ENCODE measurements at places on chromosomes 1 and 21.

DNA sequence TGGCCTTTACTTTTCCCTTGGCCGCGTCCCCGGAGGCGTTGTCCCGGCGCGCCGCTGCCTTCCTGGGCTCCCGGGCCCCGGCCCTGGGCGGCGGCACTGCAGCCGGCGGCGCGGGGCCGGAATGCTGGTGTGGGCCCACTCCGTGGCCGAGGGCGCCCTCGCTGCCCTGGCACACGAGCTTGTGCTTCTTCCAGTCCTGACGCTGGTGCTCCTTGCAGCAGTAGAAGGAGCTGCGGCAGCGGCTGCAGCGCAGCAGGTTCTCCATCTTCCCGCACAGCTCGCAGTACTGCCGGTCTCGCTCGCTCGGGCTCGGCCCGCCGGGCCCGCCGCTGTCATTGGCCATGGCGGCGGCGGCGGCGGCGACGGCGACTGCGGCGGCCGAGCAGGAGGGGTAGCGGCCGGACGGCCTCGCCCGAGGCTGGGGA lies 529 bp downstream of the EGLN1 start:
- DNase-seq = peak; percentile 18

DNA sequence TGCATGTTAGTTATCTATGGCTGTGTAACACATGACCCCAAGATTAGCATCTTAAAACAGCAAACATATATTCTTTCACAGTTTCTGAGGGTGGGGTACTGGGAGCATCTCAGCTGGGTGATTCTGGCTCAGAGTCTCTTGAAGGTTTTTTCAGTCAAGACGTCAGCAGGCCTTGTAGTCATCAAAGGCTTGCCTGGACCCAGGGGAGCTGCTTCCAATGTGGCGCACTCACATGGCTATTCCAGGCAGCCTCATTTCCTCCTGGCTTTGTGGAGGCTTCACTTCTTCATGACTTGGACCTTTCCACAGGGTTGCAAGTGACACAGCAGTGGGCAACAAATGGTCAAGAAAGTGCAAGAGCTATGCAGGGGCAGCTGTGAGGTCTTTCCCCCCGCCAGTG lies 114.7 kb downstream of the ACTL8 start:
- DNase-seq = no peak

GRCh38 chr1:114345930-114346479 lies 165.0 kb downstream of the TRIM33 start:
- DNase-seq = peak; percentile 34

GRCh38 chr1:100246738-100247137 lies 2.9 kb downstream of the DBT start:
- no peak for DNase-seq

- DNase-seq = no peak
Measured at GRCh38 chr1:86352086-86352485, 44.0 kb downstream of the ODF2L start.

DNA sequence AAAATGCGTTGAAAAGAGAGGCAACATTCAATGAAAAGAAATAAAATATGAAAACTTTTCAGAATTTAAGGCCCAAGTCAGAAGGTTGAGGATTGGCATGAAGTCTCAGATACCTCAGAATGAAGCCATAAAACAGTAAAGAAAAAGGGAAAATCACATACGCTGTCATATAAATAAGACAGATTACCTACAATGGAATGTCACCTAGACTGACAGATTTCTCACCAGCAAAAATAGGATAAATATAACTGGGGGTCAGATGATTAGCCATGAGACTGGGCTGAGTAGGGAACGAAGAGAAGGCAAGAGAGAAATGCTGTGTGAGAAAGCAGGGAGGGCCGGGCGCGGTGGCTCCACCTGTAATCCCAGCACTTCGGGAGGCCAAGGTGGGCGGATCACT lies 51.6 kb upstream of the DESI2 start:
- DNase-seq = no peak

DNA sequence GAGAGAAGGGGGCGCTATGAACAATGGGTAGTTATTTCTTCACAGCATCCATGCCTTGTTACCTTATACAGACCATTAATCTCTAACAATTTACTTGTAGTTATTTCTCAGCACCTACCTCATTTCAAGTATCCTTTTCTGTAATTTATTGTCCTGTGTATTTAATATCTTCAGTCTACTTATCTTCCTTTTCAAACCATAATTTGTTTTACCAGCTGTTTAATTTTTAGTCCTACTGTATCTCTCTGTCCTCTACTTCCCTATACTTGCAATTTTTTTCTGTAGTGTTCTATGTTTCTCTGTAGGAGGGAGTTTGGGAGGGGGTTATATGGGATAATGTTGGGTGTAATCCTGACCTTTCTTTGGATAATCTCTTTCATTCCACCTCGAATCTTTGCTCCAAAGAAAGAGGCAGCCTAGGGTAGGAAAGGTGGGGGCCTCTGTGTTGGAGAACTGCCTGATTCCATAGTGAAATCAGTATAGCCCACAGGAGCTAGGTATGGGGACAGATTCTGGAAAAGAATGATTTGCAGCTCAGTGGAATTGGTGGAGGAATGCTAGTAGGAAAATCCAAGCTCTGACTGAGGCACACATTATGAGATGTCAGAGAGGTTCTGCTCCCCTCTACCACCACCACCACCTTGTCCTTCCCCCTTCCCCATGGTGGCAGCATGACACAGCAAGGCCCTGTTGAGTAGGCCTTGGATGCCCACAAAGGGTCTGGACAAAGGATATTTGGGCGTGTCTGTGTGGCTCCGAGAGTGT lies 642 bp downstream of the MLLT11 start:
- DNase-seq = peak; percentile 64

GRCh38 chr1:52551507-52552235 lies 1.2 kb downstream of the TUT4 start:
- DNase-seq = peak; percentile 67

DNA sequence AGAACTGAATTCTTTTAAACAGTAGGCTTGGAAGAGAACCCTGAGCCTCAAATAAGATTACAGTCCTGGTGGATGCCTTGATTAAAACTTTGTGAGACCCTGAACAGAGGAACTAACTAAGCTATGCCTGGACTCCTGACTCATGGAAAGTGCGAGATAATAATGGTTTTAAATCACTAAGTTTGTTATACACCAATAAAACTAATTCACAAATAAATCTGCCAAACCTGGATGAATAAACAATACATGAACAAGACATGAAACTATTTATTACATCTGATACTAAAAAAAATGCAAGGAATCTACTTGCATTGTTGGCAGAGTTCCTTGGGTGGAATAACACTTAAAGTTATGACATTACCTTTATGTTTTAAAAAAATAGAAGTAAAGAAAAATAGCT lies 118.4 kb downstream of the PIGK start:
- DNase-seq = no peak

- DNase-seq = no peak
Measured at GRCh38 chr1:30287976-30288375, 435.4 kb downstream of the MATN1 start.

DNA sequence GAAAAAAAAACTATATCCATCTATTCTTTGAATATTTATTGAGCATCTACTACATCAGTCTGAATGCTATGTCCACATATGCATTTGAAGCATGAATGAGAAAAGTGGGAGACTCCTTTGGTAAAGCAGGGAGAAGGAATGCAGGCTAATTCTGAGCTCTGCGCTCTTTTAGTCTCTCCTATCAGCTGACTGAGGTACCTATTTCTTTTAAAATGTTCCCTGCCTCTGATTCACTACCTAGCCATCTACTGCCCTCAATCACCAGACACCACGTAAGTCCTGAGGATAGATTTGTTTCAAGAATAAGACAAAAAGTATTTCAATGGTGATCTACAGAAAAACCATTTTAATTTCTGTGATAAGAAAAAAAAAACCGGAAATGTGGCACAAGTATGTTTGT lies 3.8 kb upstream of the RGS13 start:
- DNase-seq = no peak

All from NCI-H2227 treated with DMSO at 0.1 percent for 48 hours (cell line).